ENCODE measurements at places on chromosomes 6 and 20.
A peak's percentile ranks its signal among the peaks of the same experiment; 100 is the strongest.

DNA sequence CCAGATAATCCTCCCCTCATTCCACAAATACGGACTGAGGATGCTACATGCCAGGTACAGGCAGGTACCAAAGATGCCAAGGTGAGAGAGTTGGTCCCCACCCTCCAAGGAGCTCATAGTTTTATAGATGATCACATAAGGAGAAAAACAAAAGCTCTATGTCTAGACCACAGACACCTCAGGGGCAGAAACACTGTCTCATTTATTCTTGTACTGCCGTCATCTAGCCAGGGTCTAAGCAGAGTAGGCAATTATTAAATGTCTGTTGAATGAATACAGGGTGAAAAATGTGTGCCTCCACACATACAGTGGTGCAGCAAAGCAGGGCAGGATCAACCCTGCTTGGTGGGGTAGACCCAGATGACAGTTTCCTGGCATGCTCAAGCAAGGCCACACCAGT lies 439.8 kb upstream of the JARID2 start:
- DNase-seq: no peak

- no peak for DNase-seq
These were observed 108.6 kb upstream of the CDYL start for GRCh38 chr6:4667591-4667990.

DNA sequence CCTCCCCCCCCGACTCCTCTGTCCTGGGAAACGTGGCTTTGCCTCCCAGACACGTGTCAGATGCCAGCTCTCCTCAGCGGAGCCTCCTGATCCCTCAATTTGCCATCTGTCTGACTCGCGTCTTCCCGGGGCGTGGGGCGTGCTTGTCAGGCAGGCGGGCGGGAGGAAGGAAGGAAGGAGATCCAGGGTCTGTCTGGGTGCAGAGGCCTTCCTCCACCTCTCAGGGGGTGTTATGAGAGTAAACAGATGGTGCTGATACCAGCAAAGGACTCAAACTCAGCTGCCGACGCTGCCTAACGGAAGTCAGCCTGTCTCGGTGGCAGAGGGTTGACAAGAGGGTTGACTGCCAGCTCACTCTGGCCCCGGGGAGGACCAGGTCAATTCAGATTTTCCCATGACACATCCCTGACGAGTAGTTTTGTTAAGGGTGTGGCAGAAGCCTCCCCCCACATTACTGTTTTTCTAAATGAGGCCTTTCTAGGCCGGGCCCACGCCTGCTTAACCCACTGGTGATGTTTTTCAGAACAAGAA lies 17.0 kb downstream of the UQCC2 start:
- peak; percentile 34 for DNase-seq

DNA sequence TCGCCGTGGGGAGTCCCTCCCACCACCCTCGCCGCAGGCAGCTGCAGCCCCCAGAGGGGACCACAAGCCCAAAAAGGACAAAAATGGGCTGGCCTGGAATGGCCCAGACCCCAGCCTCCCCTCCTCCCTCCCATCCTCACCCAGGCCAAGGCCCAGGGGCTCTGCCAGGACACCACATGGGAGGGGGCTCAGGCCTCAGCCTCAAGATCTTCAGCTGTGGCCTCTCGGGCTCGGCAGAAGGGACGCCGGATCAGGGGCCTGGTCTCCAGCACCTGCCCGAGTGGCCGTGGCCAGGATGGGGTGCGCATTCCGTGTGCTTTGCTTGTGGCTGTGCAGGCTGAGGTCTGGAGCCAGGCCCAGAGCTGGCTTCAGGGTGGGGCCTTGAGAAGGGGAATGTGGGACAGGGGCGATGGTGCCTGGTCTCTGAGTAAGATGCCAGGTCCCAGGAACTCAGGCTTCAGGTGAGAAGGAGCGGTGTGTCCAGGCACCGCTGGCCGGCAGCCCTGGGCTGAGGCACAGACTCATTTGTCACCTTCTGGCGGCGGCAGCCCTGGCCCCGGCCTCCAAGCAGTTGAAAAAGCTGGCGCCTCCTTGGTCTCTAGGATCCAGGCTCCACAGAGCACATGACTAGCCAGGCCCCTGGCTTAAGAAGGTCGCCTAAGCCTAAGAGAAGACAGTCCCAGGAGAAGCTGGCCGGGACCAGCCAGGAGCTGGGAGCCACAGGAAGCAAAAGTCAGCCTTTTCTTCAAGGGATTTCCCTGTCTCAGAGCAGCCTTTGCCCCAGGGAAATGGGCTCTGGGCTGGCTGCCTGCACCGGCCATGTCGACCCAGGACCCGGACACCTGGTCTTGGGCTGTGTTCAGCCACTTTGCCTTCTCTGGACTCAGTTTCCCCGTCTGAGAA lies 35.2 kb upstream of the MRGBP start:
- DNase-seq: no peak

DNA sequence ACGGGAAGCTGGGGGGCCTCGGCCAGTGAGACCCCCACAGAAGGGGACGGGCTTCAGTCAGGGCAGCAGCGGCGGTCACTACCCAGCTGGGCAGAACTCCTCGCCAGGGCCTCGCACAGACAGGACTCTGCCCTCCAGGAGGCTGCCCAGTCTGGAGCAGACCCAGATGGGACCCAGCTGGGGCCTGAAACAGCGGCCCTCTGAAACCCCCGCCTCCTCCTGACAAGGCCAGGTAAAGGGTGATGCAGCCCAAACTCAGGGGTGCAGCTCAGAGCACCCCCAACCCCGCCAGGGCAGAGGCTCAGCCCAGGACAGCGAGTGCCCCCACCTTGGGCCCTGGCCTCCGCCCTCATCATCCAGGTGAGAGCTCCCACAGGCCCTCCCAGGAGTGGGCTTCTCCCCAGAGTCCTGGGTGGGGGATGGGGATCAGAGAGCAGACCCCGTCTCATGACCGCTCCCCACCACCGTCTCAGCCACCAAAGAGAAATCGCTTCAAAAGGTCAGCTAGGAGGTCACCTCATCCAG lies 2.2 kb downstream of the EEF1A2 start:
- DNase-seq: no peak

DNA sequence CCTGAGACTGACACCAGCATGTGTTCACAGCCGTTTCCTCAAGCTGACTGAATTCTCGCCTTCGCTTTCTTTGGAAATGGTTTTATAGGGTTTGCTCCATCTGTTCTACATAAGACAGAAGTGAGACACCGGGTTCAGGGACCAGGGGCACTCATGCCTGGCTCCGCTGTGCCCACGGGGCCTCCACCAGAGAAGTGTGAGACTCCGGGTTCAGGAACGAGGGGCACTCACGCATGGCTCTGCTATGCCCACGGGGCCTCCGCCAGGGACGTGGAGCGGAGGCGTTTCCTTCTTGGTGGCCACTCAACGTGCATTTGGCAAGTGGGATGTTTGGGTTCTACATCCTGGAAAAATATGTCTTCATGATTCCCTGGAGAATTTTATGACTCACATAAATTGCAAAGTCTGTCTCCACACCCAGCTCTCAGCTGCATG lies 106.6 kb downstream of the RNASET2 start:
- no peak for DNase-seq

- no peak for DNase-seq
These were observed 151.1 kb downstream of the UBE3D start for GRCh38 chr6:82914511-82914910.

GRCh38 chr6:83341765-83342164 lies 89.1 kb downstream of the ME1 start:
- no peak for DNase-seq

DNA sequence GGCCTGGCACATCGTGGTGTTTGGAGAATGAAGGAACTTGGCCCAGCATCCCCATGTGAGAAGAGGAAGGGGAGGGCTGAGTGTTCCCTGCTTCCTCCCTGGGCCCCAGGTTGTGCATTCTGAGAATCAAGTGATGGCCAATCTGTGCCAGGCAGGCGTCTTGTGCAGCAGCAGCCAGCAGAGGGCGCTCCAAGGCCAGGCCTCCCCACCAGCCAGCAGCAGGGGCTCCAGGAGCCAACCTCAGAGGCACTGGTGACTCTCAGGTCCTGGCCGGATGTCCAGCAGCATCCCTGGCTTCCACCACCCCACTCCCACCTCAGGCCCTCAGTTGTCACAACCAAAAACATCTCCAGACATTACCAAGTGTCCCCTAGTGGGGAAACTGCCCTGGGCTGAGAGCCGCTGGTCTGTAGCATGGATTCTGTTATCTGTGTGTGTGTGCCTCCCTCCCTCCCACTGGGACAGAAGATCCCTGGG lies 192.0 kb downstream of the PREX1 start:
- peak; percentile 70 for DNase-seq

- no peak for DNase-seq
These were observed 25.3 kb downstream of the RIPOR2 start for GRCh38 chr6:24910331-24910960.

DNA sequence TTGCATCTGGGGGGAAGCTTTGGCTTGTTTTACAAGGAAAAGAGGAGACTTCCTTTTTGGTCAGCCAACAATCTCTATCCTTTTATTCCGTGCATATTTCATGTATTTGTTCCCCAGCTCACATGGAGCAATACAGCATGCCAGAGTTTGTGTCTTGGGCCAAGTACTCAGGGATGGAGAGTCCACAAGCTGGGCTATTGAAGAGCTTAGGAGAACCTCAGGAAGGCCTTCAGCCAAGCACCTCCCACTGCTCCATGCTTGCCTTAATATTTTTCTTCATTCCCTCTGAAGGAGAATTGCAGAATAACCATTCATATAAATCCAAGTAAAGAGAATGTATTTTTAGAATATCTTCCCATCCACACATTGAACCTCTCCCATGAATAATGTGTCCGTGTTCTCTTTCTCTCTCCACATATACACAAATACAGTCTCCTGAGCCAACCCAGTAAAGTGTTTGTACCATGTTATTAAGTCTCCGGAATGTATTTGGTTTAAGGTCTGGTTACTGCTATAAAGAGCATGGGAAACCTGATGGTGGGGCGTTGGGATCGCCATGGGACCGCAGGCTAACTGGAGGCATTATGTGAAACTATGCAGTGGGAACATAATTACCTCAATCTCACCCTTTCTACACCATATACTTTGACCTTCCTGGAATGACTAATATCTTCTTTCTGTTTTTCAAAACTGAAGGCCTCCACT lies 3.0 kb downstream of the LAMA4 start:
- DNase-seq: no peak

DNA sequence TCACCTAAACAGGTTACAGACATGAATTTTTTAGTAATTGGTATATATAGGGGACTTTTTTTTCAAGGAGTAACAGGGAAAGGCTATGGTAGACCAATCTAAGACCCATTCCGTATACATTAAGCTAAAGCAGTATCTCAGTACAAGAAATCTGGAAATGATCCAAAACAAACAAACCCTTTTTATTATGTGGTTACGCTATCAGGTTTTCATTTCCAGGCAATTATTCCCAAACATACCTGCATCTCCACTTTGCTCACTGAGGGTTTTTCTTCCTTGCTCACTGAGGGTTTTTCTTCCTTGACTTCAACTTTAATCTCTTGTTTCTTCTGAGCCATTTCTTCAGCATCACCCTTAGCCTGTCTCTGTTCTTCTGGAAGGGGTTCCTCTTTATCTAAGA lies 107.3 kb downstream of the EPB41L2 start:
- DNase-seq: no peak

GRCh38 chr20:49037962-49038387 lies 8.1 kb upstream of the CSE1L start:
- DNase-seq: peak; percentile 56

DNA sequence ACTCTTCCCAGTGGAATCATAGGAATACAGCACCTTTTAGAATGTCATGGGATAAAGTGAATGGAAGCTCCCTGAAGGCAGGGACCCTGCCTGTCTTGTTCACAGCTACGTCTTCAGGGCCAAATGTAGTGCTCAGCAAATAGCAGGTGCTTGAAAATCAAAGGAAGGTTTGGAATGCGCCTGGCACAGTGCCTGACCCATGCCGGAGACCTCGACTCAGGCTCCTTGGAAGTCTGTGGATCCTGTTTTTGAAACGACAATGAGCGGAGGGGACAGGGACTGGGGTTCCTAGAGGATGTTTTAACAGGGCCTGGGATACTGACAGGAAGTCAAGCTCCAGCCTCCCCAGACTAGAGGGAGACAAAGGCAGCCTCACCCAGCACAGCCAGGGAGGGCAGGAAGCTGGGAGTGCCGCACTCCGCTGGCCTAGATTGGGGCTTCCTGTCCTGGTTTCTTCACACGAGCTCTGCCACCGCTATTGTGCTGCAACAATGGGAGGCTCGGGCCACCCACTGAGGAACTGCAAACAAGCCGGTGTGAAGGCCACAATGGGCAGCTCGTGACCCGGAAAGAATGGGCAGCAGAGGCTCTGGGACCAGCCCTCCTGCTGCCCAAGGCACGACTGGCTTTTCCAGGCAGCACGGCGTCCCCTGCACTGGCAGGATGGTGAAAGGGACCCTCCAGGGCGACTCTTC lies 76.7 kb downstream of the PREX1 start:
- DNase-seq: peak; percentile 74

DNA sequence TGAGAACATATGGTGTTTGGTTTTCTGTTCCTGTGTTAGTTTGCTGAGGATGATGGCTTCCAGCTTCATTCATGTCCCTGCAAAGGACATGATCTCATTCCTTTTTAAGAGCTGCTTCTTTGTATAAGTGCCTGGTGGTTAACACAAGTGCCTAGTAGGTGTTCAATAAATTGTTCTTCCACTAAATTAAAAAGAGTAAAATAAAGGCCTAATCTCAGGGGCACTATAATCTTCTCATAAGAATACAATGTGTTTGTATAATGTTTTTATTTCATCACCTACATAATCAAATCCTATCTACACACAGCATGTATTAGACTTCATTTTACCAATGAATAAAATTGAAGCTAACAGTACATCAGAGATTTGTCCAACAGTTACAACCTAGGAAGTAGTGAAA lies 252.7 kb downstream of the KHDC1L start:
- DNase-seq: no peak

DNA sequence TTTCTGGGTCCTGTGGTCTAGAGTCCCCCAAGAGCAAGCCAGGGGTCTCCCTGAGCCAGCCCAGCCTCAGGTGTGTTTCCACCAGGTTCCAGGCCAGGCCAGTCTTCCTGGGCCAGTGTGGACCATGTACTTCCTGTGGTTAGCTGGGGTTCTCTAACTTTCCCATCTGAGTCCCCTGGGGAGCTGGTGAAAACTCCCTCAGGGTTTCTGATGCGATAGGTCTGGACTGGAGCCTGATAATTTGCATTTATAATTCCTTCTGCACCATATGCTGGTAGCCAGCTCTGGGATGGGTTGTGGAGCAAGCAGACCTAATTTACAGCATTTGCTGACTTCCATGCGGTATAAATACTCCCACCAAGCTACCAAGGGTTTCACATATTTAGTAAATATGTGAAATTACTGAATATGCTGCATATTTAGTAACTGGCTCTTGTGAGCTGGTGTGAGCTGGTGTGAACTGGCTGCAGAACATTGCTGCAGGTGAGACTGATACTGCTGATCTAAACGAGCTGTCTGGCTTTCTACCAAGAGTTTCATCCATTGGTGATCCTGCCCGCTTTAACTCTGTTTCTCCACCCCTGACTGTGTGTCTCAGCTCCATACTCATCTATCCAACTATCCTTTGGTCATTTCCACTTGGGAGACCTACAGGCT lies 62.6 kb downstream of the RIN2 start:
- no peak for DNase-seq

DNA sequence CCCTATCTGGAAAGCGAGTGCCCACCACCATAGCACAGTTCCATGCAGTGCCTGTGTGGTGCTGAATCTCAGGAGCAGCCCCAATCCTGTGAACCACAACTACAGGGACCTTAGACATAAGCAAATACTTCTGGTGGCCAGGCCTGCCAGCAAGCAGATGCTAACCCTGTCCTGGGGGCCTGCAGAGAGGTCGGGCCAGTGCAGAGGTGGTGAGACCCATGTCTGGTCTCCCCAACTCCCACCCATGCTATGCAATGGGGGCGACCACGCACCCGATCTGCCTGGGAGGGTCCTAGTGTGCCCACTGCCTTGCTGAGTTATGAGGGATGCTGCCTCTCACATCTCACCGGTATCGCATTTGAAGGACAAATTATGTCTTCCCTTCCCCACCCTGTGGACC lies 151.6 kb upstream of the ZNF337 start:
- no peak for DNase-seq
